Right ventricle myocardium superior (tissue), 1 donor: ENCODE measurements at places on chromosomes 11 and 22. TPM values are rescaled to one million over a fixed set of nuclear protein-coding genes. Genes with fewer than 3 reads are reported as not detected.

OR6A2 gene
- total RNA-seq, result not detected

DLG2 gene
- 6.1 TPM for total RNA-seq

OOSP2 gene
- not detected for total RNA-seq

TRIM29 gene
- total RNA-seq, result not detected

ALDH3B2 gene
- not detected for total RNA-seq

LMNTD2 gene
- total RNA-seq, result 0.22 TPM

MB gene
- total RNA-seq, result 19,506 TPM

NXPE2 gene
- total RNA-seq, result not detected

SERPING1 gene
- total RNA-seq, result 118 TPM

HSPB2 gene
- 42.4 TPM for total RNA-seq

TRIM48 gene
- total RNA-seq, result not detected

DNA sequence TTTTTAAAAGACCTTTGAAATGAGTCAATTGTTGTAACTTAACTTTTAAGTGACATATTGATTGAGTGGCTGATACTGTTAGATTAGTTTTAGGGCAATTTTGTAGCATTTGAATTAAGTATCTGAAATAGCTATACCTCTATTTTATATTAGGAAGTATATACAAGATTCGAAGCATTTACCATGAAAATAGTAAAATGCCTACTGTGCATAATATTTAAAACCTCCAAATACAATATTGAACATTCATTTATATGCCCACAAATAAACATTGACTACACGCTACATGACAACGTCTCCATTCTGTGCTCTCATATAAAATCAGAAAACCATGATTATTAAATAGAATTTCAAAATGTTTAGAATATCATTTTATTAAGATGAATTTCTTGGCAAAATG lies 14.5 kb downstream of the SOX6 start:
- no peak for DNase-seq

GRCh38 chr11:44634401-44635281 lies 69.2 kb downstream of the CD82 start:
- DNase-seq, result peak; percentile 81

DNA sequence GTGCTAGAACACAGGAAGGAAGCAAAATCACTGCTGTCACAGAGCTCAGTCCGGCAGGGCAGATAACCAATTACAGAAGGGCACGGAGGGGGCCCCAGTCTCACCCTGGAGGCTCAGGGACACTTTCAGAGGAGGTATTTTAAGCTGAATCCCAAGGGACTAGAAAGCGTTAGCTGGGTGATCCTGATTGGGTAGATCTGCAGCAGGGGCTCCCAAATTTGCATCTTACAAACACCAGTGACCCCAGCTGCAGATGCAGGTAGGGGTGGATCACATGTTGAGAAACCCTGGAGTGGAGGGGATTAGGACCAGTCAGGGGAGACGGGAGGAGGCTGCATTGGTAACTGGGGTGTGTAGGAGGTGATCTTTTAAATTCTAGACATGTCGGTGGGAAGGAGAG lies 91.4 kb downstream of the CSNK2A3 start:
- no peak for DNase-seq

DNA sequence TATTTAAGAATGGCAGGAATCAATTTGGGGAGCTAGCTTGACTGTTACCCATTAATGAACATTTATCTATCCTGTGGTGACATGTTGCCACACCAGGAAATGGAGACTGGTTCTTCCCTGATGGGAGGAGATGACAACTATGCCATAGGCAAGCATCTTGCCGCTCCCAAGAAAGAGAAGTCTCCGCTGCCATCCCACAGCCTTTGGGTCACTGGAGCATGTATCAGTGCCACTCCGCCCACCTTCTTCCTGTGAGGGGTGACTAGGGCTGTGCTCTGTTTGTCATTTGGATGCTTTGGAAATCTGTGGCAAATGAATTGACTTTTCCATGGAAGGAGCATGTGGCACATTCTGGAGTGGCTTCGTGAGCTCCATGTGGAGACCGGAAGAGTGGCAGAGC lies 6.5 kb downstream of the STIP1 start:
- no peak for DNase-seq

DNA sequence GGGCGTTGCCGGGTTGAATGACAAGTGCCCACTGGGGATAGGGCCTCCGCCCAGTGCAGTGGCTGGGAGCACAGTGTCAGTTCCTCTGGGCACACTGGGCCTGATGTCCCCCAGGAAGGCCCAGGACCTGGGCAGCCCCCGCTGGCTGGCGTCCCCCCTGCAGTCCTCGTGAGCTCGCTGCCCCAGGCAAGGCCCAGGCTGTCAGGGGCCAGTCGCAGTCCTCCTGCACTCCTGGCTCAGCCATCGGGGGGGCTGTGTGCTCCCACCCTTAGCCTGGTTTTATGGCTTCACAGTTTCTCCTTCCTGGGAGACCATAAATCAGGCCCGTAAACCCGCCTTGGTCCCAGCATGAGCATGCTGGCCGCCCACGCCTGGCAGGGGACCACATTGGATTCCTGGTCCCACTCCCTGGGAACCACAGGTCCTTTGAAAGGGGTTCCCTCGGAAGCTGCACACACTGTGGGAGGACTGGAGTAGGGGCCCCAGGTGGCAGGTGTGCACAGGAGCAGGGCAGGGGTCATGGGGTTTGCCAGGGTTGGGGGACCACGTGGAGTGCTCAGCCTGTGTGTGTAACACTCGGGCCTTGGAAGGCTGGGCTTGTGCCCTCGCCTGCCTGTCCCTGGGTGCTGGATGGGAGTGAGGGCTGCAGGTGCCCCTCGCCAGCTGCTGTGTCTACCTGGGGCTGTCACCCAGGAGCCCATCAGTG lies 113.6 kb downstream of the KCNQ1OT1 start:
- peak; percentile 24 for DNase-seq

DNA sequence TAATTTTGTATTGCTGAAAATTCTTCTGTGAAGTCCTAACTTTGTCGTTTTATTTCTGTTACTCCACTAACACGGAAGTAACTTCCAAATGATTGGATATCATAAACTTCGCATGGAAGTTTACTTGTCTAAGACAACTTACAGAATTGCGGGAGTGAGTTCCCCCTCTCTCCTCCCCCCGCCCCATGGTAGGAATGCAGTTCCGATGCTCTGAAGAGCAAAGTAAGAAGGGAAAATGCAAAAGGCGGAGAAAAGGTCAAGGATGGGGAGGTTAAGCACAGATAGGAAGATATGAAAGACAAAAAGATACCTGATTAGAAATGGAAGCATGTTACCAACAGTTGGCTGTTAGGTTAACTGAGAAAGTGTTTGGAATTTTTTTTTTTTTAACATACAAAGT lies 1.3 kb downstream of the EIF3M start:
- no peak for DNase-seq

- DNase-seq, result no peak
These were observed 42.0 kb downstream of the BLID start for GRCh38 chr11:122074022-122074421.

GRCh38 chr11:92867913-92868619 lies 101.4 kb upstream of the MTNR1B start:
- DNase-seq, result no peak

GRCh38 chr11:74731301-74732094 lies at the start of gene CHRDL2:
Gene CHRDL2 (minus strand): TSS chr11:74731426. CDS start chr11:74730888, 538 bp downstream.
- DNase-seq, result peak; percentile 66

DNA sequence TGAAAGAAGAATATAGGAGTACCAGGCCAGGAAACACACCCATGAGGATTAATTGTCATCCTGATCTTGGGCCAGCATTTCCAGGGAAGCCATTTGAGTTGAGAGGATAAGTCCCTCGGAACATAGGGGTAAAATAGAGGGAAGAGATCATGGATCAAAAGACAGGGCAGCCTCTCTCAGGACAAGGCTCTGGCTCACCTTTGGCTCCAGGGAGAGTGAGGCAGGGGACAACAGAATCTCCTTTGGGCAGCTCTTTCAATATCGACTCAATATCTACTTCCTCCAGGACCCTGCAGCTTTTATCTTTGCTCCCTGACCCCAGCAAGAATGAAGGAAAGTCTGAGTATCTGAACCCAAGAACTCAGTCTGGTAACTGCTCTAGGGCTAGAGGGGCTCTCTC lies at the start of gene OR2AG1:
TSS of gene OR2AG1 (plus strand) at position 301 of the 400 bp plus-strand sequence. CDS start 2,018 bp downstream, outside the sequence.
- DNase-seq, result no peak

DNA sequence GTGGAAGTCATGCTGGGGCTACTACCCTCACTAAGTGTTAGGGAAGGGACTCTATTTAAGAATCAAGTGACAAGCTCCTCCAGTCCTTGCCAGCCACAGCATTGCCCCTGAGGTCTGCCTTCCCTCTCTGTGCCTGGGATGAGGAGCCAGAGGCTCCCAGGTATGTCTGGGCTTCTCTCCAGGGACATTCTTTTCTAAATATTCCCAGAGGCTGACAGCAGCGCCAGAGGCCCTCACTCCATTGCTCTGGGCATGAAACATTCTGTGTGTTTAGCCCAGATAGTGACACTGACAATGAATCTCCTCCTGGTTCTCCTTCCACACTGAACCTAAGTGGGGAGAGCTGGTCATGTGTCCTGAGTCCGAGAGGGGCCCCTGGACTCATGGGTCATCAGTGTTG lies 2.2 kb downstream of the OR51E1 start:
- peak; percentile 63 for DNase-seq

- DNase-seq, result no peak
These were observed 60.5 kb downstream of the CEP164 start for GRCh38 chr11:117387992-117388755.

DNA sequence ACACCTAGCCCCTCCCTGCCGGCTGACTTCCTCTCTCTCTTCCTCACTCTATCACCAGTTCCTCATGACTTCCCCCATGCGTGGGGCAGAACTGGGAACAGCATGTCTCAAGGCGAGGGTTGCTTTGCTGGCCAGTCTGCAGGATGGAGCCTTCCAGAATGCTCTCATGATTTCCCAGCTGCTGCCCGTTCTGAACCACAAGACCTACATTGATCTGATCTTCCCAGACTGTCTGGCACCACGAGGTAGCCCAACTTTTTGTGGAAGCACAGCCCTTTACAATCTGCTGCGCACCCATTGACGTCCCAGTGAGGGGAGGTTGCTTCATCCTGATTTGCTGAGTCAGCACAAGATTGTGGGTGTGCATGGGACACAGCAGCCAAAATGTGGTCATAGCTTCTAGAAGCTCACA lies 8.6 kb downstream of the TCN2 start:
- DNase-seq, result no peak

- DNase-seq, result no peak
These were observed 21.2 kb upstream of the GRAMD1B start for GRCh38 chr11:123408619-123409455.

- DNase-seq, result no peak
These were observed 77.2 kb upstream of the CD44 start for GRCh38 chr11:35061516-35062440.

DNA sequence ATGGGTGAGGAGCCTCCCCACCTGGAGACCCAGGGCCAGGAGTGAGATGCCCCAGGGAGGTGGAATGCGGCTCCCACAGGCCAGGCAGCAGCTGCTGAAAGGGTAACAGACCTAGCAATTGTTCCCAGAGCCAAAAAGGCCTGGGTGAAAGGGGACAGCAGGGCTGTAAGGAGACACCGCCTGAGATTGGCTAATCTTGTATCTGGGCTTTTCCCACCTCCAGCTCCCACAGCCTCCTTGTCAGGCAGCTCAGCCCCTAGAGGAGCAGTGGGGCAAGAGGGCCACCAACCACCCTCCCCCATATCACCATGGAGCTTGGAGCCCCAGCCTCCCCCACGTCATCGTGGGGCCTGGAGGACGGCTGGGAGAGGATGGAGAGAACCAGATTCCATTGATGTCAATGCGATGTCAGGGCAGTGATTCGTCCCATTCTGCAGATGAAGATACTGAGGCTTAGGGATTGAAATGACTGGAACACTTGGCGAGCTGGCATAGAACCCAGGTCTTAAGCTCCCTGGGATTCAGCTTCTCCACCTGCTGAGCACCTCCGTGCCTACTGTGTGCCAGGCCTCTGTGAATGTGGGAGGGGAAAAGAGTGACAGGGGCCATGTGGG lies 2.9 kb upstream of the MGAT3 start:
- DNase-seq, result no peak

DNA sequence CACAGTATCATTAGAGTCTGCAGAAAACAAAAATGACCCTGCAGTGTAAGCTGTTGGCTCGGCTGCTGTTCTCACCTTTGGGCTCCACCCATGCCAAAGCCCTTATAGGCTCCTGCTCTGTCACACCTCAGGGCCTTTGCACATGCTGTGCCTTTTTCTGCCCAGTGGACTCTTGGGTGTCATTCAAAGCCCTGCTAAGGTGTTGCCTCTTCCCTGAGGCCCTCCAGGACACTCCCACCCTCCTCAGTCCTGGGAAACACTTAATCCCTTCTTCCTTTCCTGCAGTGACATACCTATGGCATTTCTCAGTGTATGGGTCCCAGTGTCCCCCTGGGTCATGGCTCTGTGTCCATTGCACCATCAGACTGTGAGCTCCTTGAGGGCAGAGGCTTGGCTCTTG lies 29.1 kb upstream of the CACNG2 start:
- DNase-seq, result no peak

- DNase-seq, result no peak
These were observed 34.9 kb downstream of the GRAMD4 start for GRCh38 chr22:46654927-46655595.

- DNase-seq, result no peak
These were observed 1447.2 kb downstream of the TBC1D22A start for GRCh38 chr22:48209473-48210197.

GRCh38 chr11:26767060-26767459 lies 45.2 kb upstream of the SLC5A12 start:
- no peak for DNase-seq
